ENCODE measurements at places on chromosomes 2 and 18.

DNA sequence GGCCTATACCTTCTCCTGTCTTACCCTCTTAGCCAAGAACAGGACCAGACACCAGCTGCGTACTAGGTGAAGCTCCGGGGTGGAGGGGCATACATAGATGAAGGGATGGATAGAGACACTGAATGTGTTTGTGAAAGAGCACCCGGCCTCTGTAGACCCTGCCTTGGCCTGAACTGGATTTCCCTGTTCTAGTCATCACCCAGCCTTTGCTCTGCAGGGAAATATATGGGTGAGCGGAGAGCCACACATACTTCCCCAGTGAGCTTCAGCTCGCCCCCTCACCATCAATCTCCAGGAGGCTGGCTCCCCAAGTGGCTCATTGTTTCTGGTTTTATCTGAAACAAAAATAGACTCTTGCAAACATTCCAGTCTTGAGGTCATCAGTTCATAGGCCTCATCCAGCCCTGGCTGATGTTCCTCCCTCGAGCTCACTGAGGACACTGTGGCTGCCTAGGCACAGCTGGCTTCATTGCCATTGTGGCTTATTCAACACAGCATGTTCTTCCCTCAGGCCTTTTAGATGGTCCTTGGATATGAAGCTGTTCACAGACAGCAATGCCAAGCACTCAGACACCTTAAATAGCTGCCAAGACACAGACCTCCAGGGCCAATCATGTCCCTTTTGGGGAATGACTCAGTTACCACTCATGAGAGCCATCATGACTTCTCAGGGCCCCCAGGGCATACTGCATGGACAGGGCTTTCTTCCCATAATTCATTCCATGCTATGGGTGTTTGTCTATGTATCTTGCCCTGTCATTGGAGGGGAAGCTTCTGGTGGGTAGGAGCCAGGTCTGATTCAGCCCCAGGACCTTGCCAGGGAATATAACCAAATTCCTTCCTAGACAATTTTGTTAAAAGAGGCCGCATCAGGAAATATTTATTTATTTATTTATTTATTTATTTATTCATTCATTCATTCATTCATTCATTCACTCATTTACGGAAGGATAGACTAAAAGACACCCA is 82.4 kb downstream of the TTC32 start:
- DNase-seq, result peak; percentile 30

DNA sequence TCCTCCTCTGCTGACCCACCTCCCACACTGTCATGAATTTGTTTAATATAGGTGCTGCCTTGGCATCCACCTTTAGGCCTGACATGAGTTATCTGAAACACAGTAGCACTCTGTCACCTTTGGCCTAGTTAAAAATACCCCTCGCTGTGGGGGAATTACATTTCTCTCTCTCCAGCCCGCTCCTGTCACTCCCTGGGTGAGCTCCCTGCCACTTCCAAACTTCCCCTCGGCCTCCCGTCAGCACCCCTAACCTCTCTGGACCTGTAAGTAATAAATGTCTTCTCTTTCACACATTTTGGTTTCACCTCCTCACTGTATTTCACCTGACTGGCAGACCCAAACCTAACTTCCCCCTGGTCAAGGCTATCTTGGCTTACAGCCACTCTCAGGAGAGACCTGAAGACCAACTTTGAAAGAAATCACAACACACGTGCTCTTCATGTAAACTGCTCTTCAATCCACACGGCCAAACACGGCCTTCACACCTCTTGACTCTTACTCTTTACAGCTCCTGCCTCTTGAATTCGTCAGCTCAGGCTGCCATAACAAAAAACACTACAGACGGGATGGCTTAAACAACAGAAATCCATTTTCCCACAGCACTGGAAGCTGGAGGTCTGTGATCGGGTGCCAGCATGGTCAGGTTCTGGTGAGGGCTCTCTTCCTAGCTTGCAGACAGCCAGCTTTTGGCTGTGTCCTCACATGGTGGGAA is 28.3 kb downstream of the REEP1 start:
- no peak for DNase-seq

- DNase-seq, result no peak
Measured at GRCh38 chr2:113203901-113204519, 30.2 kb downstream of the PSD4 start.

GRCh38 chr2:209845666-209846065 is 74.0 kb downstream of the UNC80 start:
- DNase-seq, result no peak

GRCh38 chr2:102290594-102290993 is 20.8 kb upstream of the IL1RL1 start:
- no peak for DNase-seq

GRCh38 chr18:52437161-52437560 is 97.2 kb downstream of the DCC start:
- DNase-seq, result no peak

DNA sequence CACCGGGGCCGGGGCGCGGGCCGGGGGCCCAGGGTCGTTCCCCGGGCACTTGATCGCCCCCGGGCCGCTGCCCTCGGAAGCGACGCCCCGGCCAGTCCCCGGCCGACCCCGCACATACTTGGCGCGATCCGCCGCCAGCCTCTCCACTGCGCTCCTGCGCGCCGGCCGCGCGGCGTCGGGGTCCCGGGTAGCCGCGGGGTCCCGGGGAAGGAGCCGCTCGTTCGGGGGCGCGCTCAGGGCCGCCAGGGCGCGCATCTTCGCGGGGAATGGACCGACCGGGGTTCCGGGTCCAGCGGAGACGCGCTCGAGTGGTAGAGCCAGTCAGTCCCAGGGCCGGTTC is 204 bp downstream of the FAM110C start:
- DNase-seq, result no peak

- DNase-seq, result peak; percentile 85
Measured at GRCh38 chr2:102848366-102848839, 86.6 kb downstream of the TMEM182 start.

DNA sequence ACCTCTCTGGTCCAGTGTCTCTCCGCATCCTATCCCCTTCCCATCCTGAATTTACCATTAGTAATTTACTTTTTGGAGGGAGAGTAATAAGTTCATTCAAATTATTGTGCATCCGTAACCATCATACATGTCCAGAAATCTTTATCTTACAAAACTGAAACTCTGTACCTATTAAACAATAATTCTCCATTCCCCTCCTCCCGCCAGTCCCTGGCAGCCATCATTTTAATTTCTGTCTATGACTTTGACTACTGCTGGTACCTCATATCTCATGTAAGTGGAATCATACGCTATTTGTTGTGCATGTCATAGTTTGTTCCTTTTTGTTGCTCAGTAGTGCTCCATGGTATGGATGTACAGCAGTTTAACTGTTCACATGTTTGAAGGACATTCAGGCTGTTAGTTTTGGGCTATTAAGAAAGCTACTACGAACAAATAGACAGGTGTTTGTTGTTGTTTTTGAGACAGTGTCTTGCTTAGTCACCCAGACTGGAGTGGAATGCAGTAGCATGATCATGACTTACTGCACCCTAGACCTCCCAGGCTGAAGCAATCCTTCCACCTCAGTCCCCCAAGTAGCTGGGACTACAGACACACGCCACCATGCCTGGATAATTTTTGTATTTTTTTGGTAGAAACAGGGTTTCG is 2.0 kb downstream of the LIMS1 start:
- DNase-seq, result no peak

DNA sequence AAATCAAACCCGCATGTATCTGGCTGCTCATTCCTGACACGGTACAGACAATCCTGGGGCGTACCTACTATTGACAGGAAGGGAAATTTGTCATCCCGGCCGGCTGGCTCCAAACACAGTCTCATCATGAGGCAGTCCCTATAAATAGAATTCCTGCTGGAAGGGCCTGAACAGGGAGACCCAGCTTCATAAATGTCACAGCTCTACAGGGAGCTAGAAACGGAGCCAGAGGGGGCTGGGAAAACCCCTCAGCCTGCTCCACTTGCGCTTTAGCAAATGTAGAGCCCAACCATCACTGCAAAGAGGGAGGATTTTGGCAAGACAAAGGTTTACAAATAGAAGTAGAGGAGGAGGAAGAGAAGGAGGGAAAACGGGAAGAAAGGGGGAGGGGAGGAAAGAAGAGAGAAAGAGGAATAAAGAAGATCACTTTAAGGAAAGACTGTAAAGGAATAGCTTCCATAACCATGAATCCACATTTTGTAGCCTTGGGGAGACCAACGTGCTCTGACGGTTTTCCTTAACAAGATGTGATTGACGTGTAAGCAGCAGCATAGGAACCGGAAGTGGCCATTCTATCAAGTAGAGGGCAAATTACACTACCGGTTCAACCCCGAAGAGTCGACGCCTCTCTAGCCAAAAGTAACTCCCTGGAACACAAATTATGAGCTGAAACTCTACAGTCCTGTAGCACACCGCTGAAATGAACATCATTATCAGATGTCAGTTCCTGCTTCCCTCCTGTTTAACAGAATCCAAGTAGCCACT is 56.8 kb upstream of the TTN start:
- peak; percentile 74 for DNase-seq

DNA sequence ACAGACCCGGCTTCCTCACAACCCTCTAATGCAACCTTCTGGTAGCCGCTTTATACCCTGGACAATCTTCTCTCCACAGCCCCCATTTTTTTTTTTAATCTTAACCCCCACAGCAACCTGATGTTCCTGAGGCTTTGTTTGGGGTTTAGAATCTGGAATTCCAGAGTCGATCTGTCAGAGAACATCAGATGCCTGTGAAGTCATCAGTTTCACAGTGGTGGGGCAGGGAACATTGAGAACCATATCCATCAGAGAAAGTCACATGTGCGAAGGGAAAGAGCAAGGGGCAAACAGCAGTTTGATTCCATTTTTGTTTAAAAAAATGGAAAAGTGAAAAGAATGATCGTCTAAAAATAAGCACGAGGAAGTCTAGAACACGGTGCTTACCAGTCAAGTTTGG is 20.6 kb downstream of the NPAS2 start:
- DNase-seq, result no peak

- DNase-seq, result no peak
Measured at GRCh38 chr18:189254-189653, 30.9 kb downstream of the USP14 start.

DNA sequence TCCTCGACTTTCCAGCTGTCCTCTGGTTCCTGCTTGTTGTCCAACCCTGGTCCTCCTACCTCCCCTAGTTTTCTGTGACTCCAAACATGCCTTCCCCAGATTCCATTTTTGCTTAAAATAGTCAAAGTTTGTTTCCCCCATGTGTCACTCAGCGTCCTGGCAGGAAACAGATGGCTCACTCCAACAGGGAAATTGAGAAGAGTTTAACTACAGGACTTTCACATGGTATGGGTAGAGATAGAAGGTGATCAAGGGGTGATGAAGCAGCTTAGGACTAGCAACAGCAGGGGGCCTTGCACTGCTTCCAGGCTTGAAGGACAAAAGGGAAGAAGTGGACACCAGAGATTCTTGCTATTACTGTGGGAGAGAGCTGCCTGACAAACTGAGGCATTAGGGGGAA is 6.1 kb upstream of the CUL3 start:
- no peak for DNase-seq

DNA sequence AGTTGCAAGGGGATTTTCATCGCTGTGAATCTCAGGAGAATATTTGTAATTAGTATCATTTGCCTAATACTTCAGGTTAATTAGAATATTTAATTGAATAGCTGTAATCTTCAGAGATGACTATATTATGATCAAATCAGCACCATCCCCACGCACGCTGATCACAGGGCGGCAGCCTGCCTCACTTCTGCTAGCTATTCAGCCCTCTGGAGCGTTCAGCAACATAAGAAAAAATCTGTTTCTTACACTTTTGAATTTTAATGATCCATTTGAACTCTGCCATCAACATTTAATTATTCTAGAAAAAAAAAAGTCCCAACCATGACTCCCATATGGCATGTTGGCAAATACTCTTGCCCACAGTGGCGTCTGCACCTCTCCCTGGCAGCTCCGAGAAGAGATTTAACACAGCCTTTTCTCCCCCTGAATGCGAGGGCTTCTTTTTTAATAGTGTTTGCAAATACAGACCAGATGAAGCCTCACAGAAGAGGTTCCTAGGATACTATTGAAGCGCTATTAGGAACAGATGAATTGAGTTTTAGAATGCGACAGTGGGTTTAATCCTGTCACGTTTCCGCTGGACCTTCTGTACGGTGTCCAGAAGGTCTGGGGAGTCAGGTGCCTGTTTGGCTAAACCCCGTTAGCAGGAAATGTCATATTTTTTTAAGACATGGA is 731.9 kb upstream of the SALL3 start:
- DNase-seq, result no peak

DNA sequence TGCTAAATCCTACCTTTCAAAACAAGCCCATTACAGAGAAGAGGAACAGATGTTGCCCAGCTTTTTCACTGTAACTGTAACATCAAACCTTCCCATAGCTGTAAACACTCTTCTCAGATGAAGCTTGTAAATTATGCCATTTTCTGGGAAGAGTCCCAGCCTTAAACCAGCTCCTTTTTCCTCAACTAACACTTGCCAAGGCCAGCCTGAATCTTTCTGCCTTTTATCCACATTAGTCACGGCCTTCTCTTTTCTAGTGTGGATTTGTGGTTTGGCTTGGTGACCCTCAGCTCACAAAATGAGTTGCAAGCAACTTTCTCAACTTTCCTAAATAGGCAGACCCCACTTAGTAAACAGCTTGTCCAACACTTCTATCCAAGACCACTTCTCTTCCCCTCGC is 90.2 kb downstream of the CABLES1 start:
- no peak for DNase-seq

DNA sequence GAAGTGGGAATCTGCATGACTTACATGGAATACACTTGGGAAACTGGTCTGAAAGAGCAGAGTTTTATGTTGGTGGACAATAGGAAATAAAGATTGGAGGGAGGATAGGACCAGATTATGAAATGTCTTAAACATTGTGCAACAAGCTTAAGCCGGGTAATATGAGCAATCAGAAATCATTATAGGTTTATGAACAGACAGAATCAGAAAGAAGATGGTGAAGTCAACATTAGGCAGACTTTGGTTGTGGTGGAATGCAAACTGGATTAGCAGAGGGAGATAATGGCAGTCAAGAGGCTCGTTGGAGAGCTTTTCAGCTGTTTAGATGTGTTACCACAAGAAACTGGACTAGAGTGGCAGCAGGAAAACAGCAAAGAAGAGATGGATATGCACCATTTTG is 43.5 kb downstream of the CRIM1 start:
- DNase-seq, result no peak

GRCh38 chr2:29841386-29842004 is 79.9 kb downstream of the ALK start:
- DNase-seq, result no peak

- DNase-seq, result no peak
Measured at GRCh38 chr2:33370636-33371265, 105.7 kb upstream of the RASGRP3 start.

DNA sequence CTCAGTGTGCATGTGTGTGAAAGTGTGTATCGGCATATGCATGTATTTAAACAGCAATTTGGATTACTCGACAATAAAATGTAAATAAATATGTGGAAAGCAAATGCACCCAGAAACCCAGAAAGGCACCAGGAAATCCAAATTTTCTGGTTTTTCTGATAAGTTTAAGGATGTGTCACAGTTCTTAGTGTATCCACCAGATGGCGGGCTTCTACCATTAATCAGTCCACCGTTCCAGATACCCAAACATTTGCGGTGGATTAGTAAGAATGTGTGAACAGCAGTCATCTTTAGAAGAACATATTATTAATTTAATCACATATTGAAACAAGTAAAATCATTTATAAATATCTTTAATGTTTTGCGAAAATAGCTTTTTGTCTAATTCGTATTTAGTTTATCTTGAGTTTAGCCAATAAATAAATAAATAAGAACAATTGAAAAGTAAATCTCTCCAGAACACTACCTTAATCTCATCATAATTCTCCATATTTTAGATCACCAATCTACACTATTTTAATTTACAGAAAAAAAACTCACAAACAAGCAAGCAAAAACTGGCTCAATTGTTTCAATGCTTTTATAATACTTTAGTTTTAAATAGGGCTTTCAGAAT is 298.9 kb downstream of the DSEL start:
- DNase-seq, result no peak

- no peak for DNase-seq
Measured at GRCh38 chr2:187478719-187479118, 30.7 kb upstream of the CALCRL start.
